Osteocyte (in vitro differentiated cells): ENCODE measurements at places on chromosomes 5 and 9. TPM values are rescaled to one million over a fixed set of nuclear protein-coding genes. Genes with fewer than 3 reads are reported as not detected.
A peak's percentile ranks its signal among the peaks of the same experiment; 100 is the strongest.

Gene CCNG1
- total RNA-seq: 163 and 165 TPM in 2 replicates

DNA sequence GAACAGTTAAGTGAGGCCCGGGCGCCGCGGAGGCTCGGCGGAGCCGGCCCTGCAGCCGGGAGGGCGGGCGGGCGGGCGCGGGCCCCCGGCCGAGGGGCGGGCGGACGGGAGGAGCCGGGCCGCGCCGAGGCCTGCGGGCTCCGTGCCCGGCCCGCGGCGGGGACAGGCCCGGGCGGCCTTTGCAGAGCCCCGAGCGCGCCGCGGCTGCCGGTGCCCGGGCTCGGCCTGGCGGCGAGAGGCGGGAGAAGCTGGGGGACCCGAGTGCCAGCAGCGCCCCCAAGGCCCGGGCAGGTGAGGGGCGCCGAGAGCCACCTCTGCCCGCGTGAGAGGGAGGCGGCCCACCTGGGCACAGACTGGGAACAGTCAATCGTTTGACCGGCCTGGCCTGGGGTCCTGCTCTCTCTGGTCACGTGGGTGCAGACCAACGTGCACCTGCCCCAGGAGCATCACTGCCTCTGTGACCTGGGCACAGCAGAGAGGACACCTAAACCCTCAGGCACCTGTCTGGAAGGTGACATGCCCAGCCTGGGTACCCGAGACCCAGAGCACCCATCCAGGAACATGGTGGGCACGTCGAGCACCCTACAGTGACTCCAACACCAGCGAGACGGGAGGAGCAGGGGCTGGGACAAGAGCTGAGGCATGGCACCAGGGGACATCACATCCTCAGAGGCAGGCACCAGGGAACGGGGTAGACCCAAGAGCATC, 531 bp downstream of the MVB12B start:
- H3K4me1 ChIP-seq: peaks cover 37% of the 10 kb centered on the region
- peaks cover 8% of the 10 kb centered on the region for H3K36me3 ChIP-seq
- no peaks in the 10 kb centered on the region for H3K27me3 ChIP-seq
- H3K4me3 ChIP-seq: peak overlapping the region; percentile 67

Gene PCDHGB5
- total RNA-seq: 0.97 and 1.3 TPM in 2 replicates

Gene TEX48
- not detected in 2 replicates for total RNA-seq

DNA sequence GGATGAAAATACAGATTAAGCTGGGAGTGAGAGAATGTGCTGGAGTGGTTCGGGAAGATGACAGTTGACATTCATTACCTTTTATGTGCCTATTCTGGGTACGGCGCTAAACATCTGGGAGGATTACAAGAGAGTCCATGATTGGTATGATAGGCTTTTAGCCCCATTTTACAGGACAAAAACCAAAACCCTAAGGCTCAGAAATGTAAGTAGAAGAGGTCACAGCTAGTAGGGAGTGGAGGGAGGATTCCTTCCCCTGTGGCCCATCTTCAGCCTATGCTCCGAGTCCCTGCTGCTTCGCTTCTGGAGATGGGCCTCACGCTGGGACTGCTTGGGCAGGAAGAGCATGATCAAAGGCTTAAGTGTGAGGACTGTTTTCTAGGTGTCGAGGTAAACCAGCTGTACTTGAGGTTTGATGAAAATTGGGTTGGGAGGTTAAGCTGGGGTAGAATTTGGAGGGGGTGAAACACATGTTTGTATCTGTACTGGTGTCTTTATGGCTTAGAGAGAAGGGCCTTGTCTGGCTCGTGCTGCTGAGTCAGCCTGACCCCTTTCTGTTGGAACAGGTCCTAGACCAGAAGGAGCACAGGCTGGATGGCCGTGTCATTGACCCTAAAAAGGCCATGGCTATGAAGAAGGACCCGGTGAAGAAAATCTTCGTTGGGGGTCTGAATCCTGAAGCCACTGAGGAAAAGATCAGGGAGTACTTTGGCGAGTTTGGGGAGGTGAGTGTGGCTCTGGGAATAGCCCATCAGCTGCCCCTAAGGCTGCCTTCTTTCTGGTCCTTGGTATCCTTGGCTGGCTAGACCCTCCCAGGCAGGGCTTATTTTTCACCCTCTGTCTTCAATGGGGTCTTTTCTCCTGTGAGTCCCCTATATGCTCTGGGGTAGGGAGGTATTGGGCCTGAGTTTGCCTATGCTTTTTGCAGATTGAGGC, 2.1 kb downstream of the HNRNPAB start:
- peak overlapping the region; percentile 58 for H3K27ac ChIP-seq
- peak overlapping the region; percentile 75 for H3K4me3 ChIP-seq
- H3K27me3 ChIP-seq: no peaks in the 10 kb centered on the region
- H3K36me3 ChIP-seq: peaks cover 47% of the 10 kb centered on the region
- no peak for DNase-seq

GRCh38 chr5:84168841-84169240, 215.8 kb downstream of the EDIL3 start:
- peaks cover 37% of the 10 kb centered on the region for H3K36me3 ChIP-seq
- H3K4me3 ChIP-seq: no peak overlapping the region
- no peak for DNase-seq

Gene AFAP1L1
- total RNA-seq: 2.2 and 2.3 TPM in 2 replicates
